PC-9 (cell line): ENCODE measurements at places on chromosomes 7 and 10. TPM values are rescaled to one million over a fixed set of nuclear protein-coding genes. Genes with fewer than 3 reads are reported as not detected.
A peak's percentile ranks its signal among the peaks of the same experiment; 100 is the strongest.

The IFT22 gene
- 47.6 and 53.0 TPM in 2 replicates for total RNA-seq

GRCh38 chr10:77643795-77644468, 6.3 kb upstream of the KCNMA1 start:
- no peak overlapping the region for H3K27ac ChIP-seq
- no peak overlapping the region for H3K4me3 ChIP-seq
- peaks cover 20% of the 10 kb centered on the region for H3K4me1 ChIP-seq
- H3K27me3 ChIP-seq: no peaks in the 10 kb centered on the region
- no peaks in the 10 kb centered on the region for H3K36me3 ChIP-seq

The AKR1C3 gene
- total RNA-seq: 1,870 and 1,886 TPM in 2 replicates

The SPDYE2 gene
- not detected in 2 replicates for total RNA-seq

DNA sequence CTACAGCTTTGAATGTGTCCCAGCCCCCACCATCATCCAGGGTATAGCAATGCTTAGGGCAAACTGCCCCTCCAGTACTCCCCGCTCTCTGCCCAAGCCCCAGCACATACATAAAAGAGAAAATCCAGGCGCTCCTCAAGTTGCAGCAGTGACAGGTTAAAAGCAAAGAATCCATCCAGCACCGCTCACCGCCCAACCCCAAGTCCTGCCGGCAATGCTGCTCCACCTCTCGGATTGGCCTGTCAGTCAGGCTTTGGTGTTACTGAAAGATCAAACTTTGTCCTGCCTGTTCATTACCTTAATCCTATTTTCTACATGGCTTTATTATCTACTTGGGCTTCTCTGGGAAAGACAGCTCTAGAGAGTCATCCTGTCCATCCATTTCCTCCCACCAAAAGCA, 31.9 kb downstream of the DPCD start:
- no peaks in the 10 kb centered on the region for H3K36me3 ChIP-seq
- no peak overlapping the region for H3K27ac ChIP-seq
- no peaks in the 10 kb centered on the region for H3K4me1 ChIP-seq
- no peak for DNase-seq
- no peak overlapping the region for H3K4me3 ChIP-seq

DNA sequence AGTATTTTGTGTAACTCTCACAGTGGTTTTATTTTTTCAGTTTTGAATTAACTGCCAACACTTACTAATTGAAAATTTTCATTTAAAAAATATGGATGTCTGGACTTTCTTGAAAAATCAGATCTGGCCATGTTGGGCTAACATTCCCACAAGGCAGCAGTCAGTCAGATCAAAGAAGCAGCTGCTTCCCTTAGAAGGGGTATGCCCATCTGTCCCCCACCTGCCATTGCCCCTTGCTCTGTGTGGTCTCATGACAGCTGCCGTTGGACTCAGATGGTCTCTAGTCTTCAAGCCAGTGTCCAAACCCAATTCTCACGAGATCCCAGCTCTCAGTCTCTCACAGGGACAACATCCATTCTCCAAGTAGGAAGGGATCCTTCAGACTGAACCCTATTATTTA, 212.1 kb upstream of the GHITM start:
- H3K27ac ChIP-seq: no peak overlapping the region
- H3K36me3 ChIP-seq: no peaks in the 10 kb centered on the region
- H3K27me3 ChIP-seq: peaks cover 19% of the 10 kb centered on the region; the same call in 1 of the 2 replicates
- no peak overlapping the region for H3K4me3 ChIP-seq
- DNase-seq: no peak

DNA sequence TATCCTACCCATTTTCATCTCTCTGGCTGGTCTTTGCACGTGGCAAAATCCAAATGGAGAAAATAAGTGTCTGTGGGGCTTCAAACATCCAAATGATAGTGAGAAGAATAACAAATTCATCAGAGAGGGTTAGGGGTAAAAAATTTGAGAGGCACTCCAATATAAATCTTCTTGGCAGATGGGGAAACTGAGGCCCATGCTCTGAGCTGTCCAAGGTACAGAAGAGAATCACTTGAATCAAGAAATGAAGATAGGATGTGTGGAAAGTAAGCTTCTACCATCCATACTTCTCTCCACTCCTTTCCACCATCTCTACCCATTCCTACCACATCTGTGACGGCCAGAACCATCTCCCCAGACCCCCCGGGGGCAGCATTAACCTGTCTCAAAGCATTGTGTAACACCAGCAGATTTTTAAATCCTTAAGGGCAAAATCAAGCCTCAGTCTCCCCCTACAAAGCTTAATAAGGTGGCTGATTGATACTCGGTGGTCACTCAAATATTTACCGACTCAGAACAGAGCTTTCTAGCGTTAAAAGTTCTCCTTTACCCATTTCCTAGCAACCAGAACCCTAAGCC, 818 bp downstream of the GOT1 start:
- DNase-seq: no peak
- H3K36me3 ChIP-seq: no peaks in the 10 kb centered on the region; the same call in 1 of the 2 replicates
- H3K4me3 ChIP-seq: peak overlapping the region; percentile 88
- H3K27me3 ChIP-seq: no peaks in the 10 kb centered on the region

DNA sequence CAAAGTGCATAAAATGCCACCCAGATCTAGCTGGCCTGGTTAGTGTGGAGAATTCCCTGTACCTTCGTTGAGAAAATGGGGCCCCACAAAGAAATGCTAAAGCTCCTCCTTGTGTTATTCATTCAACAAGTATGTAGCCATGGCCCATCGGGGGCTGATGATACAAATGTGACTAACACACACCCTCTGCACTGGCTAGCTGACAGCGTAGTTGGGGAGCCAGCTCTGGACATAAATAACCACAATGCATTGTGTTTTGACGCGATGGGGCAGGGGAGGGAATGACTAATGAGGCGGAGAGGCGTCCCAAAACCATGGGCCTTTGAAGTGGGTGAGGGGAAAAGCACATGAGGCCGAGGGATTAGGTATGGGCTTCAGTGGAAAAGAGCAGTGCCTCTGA, 28.2 kb upstream of the ASL start:
- DNase-seq: peak; percentile 76
- H3K27ac ChIP-seq: 0 out of 2 replicates have a peak overlapping the region, but pooled peaks have one; percentile 17
- peaks cover 20% of the 10 kb centered on the region for H3K4me1 ChIP-seq
- H3K4me3 ChIP-seq: no peak overlapping the region
- H3K36me3 ChIP-seq: no peaks in the 10 kb centered on the region
